ENCODE measurements at places on chromosomes 16 and 17. TPM values are rescaled to one million over a fixed set of nuclear protein-coding genes. Genes with fewer than 3 reads are reported as not detected.

- H3K27me3 ChIP-seq, result no peaks in the 10 kb centered on the region
- DNase-seq, result no peak
- H3K4me3 ChIP-seq, result no peak overlapping the region
These were observed 69.0 kb downstream of the ARHGAP17 start for GRCh38 chr16:24946155-24946554.

DNA sequence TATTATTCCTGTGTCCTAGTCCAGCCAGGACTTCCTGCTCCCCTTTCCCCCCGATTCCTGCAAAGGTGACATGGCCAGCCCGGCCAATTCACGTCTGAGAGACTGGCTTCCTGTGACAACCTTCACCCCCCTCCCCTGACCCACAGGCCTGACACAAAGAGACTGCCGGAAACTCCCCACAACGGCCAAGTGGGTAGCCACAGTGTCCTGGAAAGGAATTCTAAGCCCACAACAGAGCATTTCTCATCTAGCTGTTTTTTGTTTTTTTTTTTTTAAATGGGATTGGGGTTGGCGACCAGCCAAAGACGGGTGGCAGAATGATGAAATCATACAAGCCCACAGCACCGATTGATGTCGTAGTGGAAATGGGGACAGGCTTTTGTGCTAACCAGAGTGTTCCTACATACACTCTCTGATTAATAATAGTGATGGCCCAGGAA, 2.8 kb upstream of the XAF1 start:
- H3K27me3 ChIP-seq, result no peaks in the 10 kb centered on the region
- H3K4me1 ChIP-seq, result peaks cover 6% of the 10 kb centered on the region

- H3K4me1 ChIP-seq, result peaks cover 29% of the 10 kb centered on the region
- no peak overlapping the region for H3K4me3 ChIP-seq
- no peaks in the 10 kb centered on the region for H3K27me3 ChIP-seq
- H3K27ac ChIP-seq, result no peak overlapping the region
These were observed 116.5 kb downstream of the ADCY9 start for GRCh38 chr16:3999479-4000325.

DNA sequence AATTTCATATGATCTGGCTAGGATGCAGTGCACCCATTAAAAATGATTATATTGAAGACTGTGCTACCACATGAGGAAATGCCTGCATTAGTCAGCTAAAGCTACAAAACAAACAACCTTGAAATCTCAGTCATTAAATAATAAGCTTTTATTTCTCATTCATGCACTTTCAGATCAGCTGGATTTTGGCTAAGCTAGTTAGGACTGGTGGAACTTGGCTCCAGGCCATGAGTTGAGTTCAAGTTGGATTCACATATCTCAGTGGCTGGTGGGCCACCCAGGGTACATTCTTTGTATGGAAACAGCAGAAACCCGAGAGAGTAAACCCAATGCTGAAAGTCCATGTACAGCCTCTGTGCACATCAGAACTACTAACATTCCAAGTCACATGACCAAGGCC, 6.4 kb upstream of the SLFN12L start:
- H3K27me3 ChIP-seq, result no peaks in the 10 kb centered on the region
- no peaks in the 10 kb centered on the region for H3K36me3 ChIP-seq
- no peak overlapping the region for H3K27ac ChIP-seq
- DNase-seq, result no peak
- H3K4me3 ChIP-seq, result no peak overlapping the region

The ORAI3 gene
- 19.0 TPM for total RNA-seq

The TXNDC11 gene
- 44.5 TPM for total RNA-seq

GRCh38 chr16:3012828-3013420, at the start of gene CLDN9:
Gene CLDN9 (plus strand): TSS chr16:3012923. CDS start chr16:3013363, 440 bp downstream.
- DNase-seq, result no peak
- peaks cover 15% of the 10 kb centered on the region for H3K27me3 ChIP-seq
- H3K36me3 ChIP-seq, result no peaks in the 10 kb centered on the region

GRCh38 chr17:38621538-38621937, 15.8 kb upstream of the SRCIN1 start:
- no peaks in the 10 kb centered on the region for H3K36me3 ChIP-seq
- DNase-seq, result no peak
- no peaks in the 10 kb centered on the region for H3K4me1 ChIP-seq
- no peaks in the 10 kb centered on the region for H3K27me3 ChIP-seq
- H3K27ac ChIP-seq, result no peak overlapping the region

DNA sequence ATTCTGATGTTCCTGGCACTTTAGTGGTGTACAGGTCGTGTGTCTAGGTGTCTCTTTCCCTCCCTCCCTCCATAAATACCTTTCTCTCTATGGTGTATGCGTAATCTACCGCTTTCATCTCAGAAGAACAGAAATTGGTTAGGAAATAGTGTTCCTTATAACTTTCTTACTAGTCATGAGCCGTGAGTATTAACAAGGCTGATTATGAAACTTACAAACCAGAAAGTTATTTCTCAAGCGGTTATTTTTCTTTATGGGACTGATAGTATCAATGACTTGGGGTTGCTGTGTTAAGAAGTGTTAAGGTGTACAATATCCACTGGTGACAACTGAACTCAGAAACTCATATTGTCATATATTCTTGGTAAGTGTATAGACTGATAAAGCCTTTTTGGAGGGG, 13.2 kb upstream of the MYH11 start:
- peaks cover 10% of the 10 kb centered on the region for H3K36me3 ChIP-seq
- no peaks in the 10 kb centered on the region for H3K27me3 ChIP-seq
- H3K4me3 ChIP-seq, result no peak overlapping the region
- H3K4me1 ChIP-seq, result peaks cover 1% of the 10 kb centered on the region
- no peak for DNase-seq

The ELAC2 gene
- total RNA-seq, result 81.3 TPM

GRCh38 chr17:80705988-80706387, 161.3 kb downstream of the RPTOR start:
- H3K4me1 ChIP-seq, result no peaks in the 10 kb centered on the region
- H3K36me3 ChIP-seq, result no peaks in the 10 kb centered on the region
- H3K4me3 ChIP-seq, result no peak overlapping the region
- H3K27ac ChIP-seq, result no peak overlapping the region
- DNase-seq, result no peak

The RRAD gene
- 43.2 TPM for total RNA-seq

DNA sequence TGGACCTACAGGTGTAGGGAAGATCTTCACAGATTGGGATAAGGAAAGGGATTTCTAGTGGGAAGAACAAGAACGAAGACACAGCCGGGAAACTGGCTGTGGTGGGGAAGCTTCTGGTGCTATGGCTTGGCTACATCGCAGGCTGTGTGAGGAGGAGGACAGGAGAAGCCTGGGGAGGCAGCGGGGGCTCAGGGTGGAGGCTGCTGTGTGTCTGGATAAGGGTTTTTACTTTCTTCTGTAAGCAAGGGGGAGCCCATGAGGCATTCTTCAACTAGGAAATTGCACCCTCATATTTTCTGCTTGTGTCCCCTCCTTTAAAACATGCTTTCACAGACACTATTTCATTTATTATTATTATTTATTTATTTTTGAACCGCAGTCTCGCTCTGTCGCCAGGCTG, 2.9 kb upstream of the RHBDF2 start:
- no peak overlapping the region for H3K4me3 ChIP-seq
- H3K36me3 ChIP-seq, result no peaks in the 10 kb centered on the region
- no peaks in the 10 kb centered on the region for H3K27me3 ChIP-seq
- no peak overlapping the region for H3K27ac ChIP-seq
- H3K4me1 ChIP-seq, result peaks cover 13% of the 10 kb centered on the region

DNA sequence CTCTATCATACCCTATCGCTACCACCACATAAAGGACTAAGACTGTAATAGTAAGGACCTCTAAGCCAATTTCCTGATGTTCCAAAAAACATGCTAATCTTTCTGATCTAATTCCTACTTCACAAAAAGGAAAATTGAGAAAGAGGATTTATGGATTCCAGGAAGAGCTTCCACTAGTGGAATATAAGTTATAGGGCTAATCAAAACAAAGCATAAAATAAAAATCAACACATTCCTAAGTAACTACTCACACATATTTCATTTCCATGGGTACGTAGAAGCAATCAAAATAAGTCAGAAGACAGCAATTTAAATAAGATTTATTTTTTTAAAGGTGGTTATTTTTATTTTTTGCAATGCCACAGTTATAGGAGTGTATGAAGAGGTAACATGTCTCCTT, 12.4 kb downstream of the CCDC43 start:
- H3K27ac ChIP-seq, result no peak overlapping the region
- no peaks in the 10 kb centered on the region for H3K4me1 ChIP-seq
- no peaks in the 10 kb centered on the region for H3K27me3 ChIP-seq
- peaks cover 20% of the 10 kb centered on the region for H3K36me3 ChIP-seq

GRCh38 chr16:84062734-84063640, 20.4 kb upstream of the SLC38A8 start:
- DNase-seq, result peak; percentile 36
- peaks cover 53% of the 10 kb centered on the region for H3K36me3 ChIP-seq
- H3K4me3 ChIP-seq, result no peak overlapping the region
- no peak overlapping the region for H3K27ac ChIP-seq
- no peaks in the 10 kb centered on the region for H3K4me1 ChIP-seq

- no peaks in the 10 kb centered on the region for H3K36me3 ChIP-seq
- no peak overlapping the region for H3K27ac ChIP-seq
- no peaks in the 10 kb centered on the region for H3K27me3 ChIP-seq
- DNase-seq, result no peak
- H3K4me3 ChIP-seq, result no peak overlapping the region
These were observed 4.3 kb downstream of the C16orf74 start for GRCh38 chr16:85746460-85747215.

The MT1H gene
- not detected for total RNA-seq

- no peaks in the 10 kb centered on the region for H3K27me3 ChIP-seq
- H3K4me3 ChIP-seq, result peak overlapping the region; percentile 95
- H3K27ac ChIP-seq, result peak overlapping the region; percentile 92
- DNase-seq, result no peak
- H3K4me1 ChIP-seq, result peaks cover 48% of the 10 kb centered on the region
These were observed 775 bp upstream of the PAGR1 start for GRCh38 chr16:29815032-29815721.

The MYH13 gene
- not detected for total RNA-seq

DNA sequence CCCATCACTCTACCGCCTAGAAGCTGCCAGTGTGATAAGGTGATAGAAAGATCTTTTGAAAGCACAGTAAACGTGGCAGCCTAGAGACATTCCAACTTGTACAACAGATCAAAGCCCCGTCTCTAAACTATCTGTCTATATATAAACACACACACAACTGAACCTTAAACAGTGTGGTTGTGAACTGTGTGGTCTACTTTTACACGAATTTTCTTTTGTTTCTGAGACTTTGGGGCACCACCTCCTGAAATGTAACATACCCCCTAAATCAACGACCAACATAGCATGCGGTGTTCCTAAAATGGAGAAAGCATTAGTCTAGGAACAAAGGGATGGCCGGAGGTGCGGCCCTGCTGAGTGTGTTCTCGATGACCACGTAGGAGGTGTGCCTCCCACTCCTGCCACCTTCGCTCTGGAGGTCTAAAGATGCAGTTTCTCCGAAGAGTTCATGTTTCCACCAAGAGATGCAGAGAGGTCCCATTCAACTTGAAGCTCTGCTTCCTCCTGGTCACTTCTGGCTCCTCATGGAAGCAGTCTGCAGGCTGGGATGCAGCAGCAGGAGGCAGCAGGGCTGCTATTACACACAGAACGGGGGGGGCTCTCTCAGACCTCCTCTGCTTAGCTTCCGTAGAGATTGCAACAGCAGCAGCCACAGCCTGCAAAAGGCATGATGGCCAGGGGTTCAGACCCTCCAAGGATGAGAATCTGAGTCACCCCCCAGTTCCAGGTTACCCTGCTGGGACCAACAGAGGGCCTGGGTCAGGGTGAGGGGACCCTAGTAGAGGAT, 22.6 kb upstream of the USP10 start:
- no peaks in the 10 kb centered on the region for H3K4me1 ChIP-seq
- no peaks in the 10 kb centered on the region for H3K27me3 ChIP-seq
- no peak overlapping the region for H3K4me3 ChIP-seq
- no peaks in the 10 kb centered on the region for H3K36me3 ChIP-seq
- no peak overlapping the region for H3K27ac ChIP-seq

- peaks cover 2% of the 10 kb centered on the region for H3K36me3 ChIP-seq
- H3K27ac ChIP-seq, result peak overlapping the region; percentile 68
- H3K4me3 ChIP-seq, result no peak overlapping the region
- peaks cover 14% of the 10 kb centered on the region for H3K4me1 ChIP-seq
These were observed 19.1 kb upstream of the NCBP3 start for GRCh38 chr17:3865176-3865575.

DNA sequence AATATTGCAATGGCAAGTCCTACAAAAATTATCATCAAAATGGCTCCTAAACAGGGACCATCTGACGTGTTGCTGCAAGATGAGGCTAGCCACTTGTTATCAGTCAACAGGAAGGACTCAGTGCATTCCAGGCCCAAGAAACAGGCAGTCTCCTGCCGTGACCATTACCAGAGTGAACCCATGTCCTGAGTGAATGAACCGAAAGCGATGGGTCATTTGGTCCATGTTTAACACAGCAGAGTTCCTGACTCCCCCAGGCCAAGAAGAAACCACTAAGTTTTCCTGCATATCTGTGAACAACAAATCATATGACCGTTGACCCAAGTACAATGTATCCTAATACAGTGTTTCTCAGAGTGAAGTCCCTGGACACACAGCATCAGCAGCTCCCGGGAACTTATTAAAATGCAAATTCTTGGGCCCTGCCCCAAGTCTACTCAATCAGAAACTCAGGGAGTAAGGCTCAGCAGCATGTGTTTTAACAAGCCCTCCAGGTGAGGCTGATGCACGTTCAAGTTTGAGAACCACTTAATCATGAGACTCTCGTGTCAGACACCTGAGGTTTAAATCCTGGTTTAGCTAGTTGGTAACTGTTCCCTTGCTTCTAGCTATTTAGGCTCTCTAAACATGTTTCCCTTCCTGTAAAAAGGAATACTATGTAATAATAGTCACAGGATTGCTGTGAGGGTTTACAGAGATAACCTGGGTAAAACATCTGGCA, 429.4 kb upstream of the MAF start:
- no peak overlapping the region for H3K4me3 ChIP-seq
- H3K27ac ChIP-seq, result no peak overlapping the region
- no peaks in the 10 kb centered on the region for H3K27me3 ChIP-seq

DNA sequence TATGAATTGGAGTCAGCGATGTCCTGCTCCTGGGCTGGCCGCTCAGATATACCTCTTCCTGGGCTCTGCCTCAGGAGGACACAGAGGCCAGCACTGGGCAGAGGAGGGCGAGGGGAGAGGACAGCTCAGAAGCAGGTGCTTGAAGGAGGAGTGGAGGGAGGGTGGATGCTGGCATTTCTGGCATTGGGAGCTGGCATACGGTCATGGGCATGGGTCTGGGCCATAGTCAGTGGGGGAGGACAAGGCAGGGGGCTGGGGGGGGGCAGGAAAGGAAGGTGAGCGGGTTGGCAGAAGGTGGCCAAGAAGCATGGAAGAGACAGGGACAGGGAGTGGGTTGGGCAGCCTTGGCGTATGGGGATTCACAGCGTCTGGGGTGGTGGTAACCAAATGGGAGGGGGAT, 16.7 kb upstream of the RAP1GAP2 start:
- no peak overlapping the region for H3K27ac ChIP-seq
- no peak overlapping the region for H3K4me3 ChIP-seq
- no peaks in the 10 kb centered on the region for H3K4me1 ChIP-seq
- H3K36me3 ChIP-seq, result no peaks in the 10 kb centered on the region
- H3K27me3 ChIP-seq, result no peaks in the 10 kb centered on the region

The KRTAP4-9 gene
- not detected for total RNA-seq

- no peak overlapping the region for H3K27ac ChIP-seq
- H3K4me3 ChIP-seq, result no peak overlapping the region
- no peaks in the 10 kb centered on the region for H3K36me3 ChIP-seq
These were observed 27.7 kb upstream of the CRHR1 start for GRCh38 chr17:45756266-45756991.

GRCh38 chr16:47995354-47995753, 160.4 kb downstream of the ABCC12 start:
- H3K4me3 ChIP-seq, result no peak overlapping the region
- H3K27ac ChIP-seq, result no peak overlapping the region
- no peaks in the 10 kb centered on the region for H3K4me1 ChIP-seq
- H3K27me3 ChIP-seq, result no peaks in the 10 kb centered on the region
- no peak for DNase-seq
- no peaks in the 10 kb centered on the region for H3K36me3 ChIP-seq

The RHBDF2 gene
- total RNA-seq, result 91.6 TPM
